ENCODE measurements at places on chromosomes 1 and 21.

DNA sequence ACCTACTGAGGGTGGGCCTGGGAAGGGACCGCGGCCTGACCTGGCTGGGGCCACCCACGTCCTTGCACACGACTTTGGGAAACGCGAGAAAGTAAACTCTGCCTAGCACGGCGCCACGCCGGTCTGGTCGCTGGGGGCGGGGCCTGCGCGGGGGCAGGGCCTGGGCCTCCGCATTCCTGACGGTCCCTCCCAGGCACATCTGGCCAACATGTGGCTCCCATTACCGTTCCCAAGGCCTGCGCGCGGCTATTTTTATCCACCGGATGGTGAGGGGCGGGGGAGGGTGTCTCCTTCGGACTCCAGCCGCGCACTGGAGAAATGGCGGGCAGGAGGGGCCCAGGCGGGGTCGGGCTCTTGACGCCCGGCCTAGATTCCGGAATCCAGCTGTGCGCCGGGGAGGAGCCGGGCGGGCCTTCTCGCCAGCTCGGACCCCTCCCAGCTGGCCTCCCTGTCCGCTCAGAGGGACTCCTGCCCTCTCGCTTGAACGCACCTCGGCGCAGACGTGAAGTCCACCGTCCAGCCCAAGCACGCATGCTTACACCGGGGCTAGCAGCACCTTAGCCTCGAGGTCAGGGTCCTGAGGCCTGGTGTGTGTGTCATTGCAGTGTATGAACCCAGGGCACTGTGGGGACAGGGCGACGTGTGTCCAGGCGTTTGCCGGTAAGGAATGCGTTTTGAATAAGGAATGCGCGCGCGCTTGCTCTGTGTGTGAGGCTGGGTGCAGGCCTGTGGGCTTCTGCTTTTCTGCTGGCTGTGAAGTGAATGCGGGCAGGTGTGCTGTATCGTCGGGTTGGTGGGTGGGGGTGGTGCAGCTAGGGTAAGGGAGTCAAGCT, 2.1 kb downstream of the EVA1B start:
- peak; percentile 94 for DNase-seq

DNA sequence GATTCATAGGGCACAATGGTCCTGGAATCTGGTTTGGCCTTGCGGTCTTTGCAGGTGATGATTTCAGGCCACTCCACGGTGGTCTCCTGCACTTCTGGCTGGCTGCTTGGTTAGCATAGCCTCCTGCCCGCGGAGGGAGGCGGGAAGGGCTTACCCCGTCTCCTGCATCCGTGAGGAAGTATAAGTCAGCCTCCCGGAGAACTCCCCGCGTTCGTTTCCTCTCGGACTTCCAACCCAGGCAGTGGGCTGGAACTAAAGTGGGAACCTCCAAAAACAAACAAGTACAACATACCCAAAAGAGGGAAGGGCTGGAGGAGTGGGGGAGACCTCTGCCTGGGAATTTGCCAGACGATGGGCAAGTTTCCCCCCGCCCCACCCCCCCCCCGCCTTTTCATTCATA, 939 bp upstream of the CCN1 start:
- DNase-seq = no peak

GRCh38 chr1:64242895-64243756, 39.7 kb downstream of the UBE2U start:
- peak; percentile 60 for DNase-seq

GRCh38 chr1:114712977-114713376, 3.6 kb downstream of the NRAS start:
- DNase-seq = no peak

Measured in fibroblast of the conjunctiva (primary cell).